ENCODE measurements at places on chromosomes 5 and 9.
A peak's percentile ranks its signal among the peaks of the same experiment; 100 is the strongest.

- DNase-seq, result no peak
Observed at GRCh38 chr5:1010181-1010510, 1.5 kb downstream of the NKD2 start.

GRCh38 chr5:80141147-80141671, 106.1 kb downstream of the THBS4 start:
- no peak for DNase-seq

DNA sequence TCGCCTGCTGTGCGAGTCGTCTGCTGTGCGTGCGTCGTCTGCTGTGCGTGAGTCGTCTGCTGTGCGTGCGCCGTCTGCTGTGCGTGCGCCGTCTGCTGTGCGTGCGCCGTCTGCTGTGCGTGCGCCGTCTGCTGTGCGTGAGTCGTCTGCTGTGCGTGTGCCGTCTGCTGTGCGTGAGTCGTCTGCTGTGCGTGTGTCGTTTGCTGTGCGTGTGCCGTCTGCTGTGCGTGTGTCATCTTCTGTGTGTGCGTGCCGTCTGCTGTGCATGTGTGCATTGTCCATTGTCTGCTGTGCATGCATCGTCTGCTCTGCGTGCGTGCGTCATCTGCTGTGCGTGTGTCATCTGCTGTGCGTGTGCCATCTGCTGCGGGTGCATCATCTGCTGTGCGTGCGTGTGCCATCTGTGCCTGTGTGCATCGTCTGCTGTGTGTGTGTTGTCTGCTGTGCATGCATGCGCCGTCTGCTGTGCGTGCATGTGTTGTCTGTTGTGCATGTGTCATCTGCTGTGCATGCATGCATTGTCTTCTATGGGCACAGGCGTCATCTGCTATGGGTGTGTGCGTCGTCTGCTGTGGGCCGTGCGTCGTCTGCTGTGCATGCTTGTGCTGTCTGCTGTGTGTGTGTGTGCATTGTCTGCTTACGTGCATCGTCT, 68.6 kb upstream of the IRX4 start:
- no peak for DNase-seq

DNA sequence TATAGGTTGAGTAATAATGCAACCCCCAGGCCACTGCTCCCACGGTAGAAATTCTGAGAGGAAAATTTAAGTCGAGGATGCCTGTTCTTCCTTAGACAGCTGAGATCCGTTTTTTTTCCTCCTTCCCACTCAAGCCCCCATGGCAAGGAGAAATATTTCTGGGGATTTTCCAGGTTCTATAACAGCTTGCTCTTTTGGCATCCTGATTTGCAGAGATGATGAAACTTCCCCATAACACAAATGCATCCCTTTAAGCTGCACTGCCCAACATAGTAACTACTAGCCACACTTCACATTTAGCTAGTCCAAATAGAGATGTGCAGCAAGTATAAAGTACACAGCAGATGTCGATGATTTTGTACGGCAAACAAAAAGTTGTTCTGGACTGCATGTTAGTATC, 32.5 kb upstream of the GNA14 start:
- DNase-seq, result no peak

DNA sequence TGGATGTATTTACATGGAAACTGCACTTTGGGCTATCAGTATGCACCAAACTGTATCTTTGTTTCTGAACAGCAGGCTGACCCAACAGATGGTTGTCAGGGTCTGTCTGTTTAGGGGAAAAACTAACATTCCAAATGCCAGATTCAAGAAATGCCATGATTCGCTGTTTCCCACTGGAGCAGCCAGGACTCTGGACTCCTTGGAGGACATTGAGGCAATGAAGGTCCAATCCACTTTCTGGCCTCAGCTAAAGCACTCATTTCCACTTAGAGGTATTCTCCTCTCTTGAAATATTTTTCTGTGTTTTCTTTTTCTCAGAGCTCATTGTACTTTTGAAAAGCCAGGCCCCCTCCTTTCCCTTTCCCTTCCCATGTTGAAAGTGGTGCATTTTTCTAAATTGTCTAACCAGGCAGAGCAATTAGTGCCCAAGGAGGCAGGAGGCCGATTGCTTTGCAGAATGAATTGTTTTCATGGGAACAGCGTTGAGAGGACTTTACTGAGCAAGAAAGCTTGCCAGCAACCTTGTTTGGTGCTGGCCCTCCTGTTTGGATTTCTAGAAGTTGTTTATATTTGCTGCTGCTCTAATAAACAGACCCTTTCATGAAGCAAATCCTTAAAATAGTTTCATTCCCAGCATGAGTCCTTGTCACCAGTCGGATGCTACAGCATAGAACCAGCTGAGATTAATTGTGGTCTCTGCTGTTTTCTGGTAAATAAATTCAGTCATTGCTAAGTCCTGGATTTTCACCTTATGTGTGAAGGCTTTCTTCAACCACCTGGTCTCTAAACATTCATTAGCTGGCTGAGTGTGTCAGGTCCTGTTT, 132.8 kb upstream of the TAF11L2 start:
- DNase-seq, result no peak

GRCh38 chr9:126301985-126302603, 24.5 kb upstream of the MVB12B start:
- peak; percentile 16 for DNase-seq

GRCh38 chr5:12003680-12004079, 99.4 kb upstream of the CTNND2 start:
- DNase-seq, result no peak

All from CD4-positive, CD25-positive, alpha-beta regulatory T cell (primary cell).